ENCODE measurements at places on chromosomes 13 and 19.
A peak's percentile ranks its signal among the peaks of the same experiment; 100 is the strongest.

DNA sequence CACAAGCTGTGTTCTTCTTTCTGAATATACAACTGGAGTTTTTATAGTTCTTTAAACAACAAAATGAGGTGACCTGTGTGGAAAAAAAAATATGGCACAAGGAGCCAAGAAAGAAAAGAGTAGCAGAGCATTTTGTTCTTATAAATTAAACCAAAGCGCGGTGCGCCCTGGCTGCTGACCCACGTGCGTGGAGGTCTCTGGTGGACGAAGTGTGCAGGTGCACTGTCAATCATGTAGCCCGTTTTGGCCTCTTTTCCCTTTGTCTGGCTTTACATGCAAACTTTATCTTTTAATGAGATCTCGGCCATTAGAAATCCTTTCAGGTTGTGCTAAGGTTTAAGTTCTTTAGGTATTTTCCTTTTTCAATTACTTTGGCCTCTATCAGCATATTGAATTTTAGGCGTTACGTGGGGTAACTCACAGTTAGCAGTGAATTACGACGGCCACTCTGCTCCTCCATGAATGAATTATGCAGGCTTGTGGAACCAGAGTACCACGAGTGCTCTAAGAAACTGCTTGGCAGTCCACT is 443.9 kb upstream of the SLC10A2 start:
- no peak for DNase-seq

GRCh38 chr13:21059641-21060337 is 1.6 kb downstream of the LATS2 start:
- DNase-seq = no peak

GRCh38 chr13:49373716-49374115 is 70.1 kb downstream of the CAB39L start:
- no peak for DNase-seq

GRCh38 chr13:25037057-25037813 is 58.7 kb upstream of the PABPC3 start:
- DNase-seq = peak; percentile 19

DNA sequence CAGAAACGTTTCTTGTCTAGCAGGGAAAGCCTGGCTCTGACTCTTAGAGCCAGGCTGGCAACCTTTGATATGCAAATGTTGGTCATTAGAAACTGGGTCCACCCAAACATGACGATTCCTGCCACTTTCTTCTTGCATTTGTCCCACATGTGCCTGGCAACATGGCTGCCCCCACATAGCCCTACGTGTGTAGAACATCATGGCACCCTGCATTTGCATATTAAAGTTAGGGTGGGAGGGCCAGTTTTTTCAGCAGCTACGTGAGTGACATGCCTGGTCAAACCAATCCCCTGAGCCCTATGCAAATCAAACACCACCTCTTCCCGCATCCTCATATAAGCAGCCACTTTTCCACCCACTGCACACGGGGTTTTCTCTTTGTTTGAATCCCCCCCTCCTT is 95.0 kb downstream of the LIG4 start:
- DNase-seq = no peak

- no peak for DNase-seq
Observed at GRCh38 chr13:40087091-40088002, 431.9 kb downstream of the COG6 start.

DNA sequence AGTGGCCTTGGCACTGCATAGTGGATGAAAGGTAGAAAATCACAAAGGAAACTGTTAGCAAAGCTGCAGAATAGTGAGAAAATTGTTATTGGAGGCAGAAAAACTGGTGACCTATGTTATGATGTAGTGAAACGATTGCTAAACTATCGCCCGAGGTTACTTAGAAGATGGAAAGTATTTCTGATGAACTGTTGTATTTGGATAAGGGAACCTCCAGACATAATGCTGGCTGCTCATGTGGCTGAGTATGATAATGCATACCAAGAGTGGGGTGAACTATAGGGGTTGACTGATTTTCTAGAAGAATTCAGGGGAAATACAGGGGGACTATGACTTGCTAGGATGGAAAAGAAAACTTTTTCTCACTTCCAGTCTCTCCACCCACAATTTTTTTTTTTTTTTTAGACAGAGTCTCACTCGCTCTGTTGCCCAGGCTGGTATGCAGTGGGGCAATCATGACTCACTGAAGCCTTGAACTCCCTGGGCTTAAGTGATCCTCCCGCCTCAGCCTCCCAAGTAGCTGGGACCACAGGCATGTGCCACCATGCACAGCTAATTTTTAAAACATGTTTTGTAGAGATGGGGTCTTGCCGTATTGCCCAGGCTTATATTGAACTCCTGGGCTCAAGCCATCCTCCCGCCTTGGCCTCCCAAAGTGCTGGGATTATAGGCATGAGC is 4.4 kb upstream of the EID2 start:
- no peak for DNase-seq

- DNase-seq = no peak
Observed at GRCh38 chr13:99626461-99627082, 125.3 kb downstream of the TM9SF2 start.

DNA sequence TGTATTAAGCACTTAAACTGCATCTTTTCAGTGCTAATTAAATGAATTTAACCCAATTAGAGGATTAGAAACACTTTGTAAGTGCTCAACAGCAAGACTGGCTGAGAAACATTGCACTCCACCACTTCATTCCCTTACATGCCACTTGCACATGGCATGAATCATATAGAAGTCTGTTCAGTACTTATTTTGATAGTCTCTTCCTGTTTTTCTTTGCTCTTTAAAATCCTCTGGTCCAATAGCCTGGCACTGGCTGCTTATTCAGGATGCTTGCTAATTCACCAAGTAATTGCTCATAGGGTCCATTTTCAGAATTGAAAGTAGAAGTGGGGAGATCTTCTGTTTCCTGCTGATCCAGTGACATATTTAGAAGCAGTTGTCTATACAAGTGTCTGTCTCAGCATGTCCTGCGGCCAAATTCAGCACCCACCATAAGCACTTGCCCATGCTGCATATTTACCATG is 900.1 kb downstream of the PCDH9 start:
- DNase-seq = no peak

DNA sequence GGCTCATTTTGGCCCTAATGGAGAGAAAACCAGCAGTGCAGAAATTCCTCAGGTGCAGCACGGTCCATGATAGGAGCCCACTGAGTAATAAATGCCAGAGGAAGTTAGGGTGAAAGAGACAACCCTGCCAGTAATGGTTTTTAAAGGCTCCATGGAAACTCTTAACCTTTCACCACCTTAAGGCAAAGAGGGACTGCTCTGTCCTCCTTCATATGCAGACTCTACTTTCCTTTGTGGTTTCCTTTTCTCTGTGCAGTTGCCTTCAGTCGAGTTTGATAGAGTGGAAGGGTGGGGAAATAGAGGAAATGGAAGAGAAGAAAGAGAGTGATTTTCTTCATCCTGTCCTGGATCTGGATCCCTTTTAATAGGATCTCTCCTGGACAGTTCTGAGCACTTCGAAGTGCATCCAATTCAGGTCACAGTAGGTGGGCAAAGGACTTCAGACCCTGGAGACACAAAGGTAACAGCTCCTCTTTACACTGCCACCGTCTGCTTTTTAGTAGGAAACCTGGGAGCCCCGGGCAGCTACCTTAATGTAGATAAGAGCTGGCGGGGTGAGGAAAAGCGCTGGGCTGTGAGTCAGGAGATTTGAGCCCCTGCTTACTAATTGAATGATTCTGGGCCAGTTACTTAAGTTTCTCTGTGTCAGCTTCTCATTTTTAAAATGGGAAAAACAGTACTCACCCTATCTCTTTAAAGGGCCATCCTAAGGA is 294.8 kb downstream of the KCNRG start:
- DNase-seq = no peak

GRCh38 chr19:50551034-50551714 is 17.1 kb downstream of the LRRC4B start:
- DNase-seq = no peak

- no peak for DNase-seq
Observed at GRCh38 chr13:79541426-79542049, 60.6 kb downstream of the NDFIP2 start.

GRCh38 chr13:49238621-49239020 is 9.1 kb upstream of the CDADC1 start:
- DNase-seq = no peak

DNA sequence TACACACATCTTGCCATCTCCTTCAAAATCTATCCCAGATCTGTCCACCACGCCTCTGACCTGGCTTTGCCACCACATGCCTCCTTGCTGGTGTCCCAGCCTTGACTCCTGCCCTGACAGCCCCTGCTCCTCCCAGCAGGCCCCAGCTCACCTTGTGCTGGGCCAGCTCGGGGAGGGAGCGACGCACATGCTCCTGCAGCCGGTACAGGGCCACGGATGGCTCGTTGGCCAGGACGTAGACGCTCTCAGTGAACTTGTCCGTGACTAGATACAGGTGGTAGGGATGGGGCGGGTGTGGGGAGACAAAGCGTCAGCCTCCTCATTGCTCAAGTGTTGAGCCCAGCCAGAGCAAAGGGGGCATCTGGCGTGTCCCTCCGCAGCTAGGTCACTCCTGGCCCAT is 5.2 kb downstream of the BORCS8 start:
- DNase-seq = no peak

GRCh38 chr13:110398564-110399507 is 91.8 kb downstream of the COL4A2 start:
- DNase-seq = no peak
